ENCODE measurements at places on chromosomes 3 and 15. TPM values are rescaled to one million over a fixed set of nuclear protein-coding genes. Genes with fewer than 3 reads are reported as not detected.

DNA sequence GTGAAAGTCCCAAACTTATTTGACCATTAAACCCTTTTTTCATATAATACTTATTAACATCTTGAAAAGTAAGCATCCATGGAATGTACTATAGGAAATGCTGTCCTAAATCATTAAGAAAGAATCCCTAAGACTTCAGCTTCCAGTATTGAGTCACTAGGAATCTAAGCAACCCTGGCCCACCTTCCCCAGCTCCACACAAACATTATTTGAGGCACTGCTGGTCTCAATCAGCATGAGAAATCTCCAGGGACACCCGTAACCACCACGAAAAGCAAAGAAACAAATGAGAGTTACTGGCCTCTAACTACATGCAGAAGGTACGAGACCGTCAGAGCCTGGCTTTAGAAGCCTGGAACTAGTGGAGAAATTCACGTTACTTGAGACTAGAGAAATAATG lies 68.2 kb downstream of the POLQ start:
- no peak for DNase-seq

DNA sequence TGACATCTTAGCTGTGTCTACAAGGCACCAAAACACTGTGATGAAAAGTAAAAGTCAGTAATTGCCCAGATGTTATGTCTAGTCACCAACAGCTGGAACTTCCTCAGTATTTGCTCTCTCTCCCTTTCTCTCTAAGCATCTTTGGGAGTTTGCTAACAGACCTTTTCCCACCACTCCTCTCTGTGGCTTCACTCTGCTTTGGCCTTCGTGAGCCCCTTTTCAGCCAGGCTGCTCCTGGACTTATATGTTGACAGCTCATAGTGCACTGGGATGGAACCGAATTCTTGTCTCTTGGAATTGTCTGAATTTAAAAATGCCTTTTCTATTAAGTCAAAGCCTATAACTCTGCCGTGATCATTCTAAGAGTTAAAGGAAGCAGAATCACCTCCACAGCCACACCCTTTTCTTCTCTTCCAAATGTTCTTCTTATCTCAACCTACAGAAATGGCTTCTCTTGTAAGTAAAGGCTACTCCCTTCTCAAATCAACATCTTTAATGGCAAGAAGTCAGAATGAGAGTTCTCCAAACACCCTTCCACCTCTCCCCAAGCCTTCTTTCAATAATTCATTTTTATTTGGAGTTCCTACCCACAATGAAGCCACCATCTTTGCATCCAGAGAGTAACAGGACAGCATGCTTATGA lies 17.2 kb upstream of the FOXP1 start:
- DNase-seq: no peak

- no peak for DNase-seq
Observed at GRCh38 chr3:37984596-37984995, 6.0 kb upstream of the VILL start.

- DNase-seq: no peak
Observed at GRCh38 chr15:92452143-92452542, 58.5 kb downstream of the ST8SIA2 start.

- DNase-seq: no peak
Observed at GRCh38 chr3:64289622-64290021, 64.4 kb upstream of the PRICKLE2 start.

DNA sequence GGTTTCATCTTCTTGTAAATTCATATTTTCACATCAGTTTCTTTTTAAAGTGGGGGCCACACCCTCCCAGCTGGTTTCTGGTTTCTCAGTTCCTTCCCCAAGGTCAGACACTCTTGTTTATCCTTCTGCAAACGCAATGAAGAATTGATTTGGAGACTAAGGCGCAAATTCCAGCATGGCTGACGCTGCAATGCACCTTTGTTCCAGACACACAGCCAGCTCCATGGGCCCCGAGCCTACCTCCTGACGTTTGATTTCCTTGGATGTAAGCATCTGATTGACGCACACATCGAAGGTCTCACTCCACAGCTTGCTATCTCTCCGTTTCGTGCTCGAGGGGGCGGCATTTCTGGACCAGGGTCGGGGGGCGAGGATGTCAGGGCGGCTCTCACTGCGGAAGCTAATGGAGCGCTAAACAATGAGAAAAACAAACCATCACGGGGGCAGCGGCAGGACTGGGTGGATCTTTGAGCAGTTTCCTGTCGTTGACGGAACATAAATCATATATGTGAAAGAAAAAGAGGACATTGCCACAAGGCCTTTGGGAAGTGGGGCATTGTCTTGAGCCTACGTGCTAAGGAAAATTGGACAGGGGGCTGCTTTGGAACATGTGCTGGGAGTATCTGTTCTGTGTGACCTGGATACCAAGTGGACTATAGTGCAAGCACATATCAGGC lies 46.9 kb downstream of the ARHGEF3 start:
- DNase-seq: no peak

The ANKRD63 gene
- total RNA-seq: not detected

The LYSMD2 gene
- 16.8 TPM for total RNA-seq

The XIRP1 gene
- total RNA-seq: not detected

The CCR1 gene
- 27.7 TPM for total RNA-seq

The CKMT1A gene
- not detected for total RNA-seq

The TUSC7 gene
- not detected for total RNA-seq

The CFAP44 gene
- total RNA-seq: 7.3 TPM

The CPN2 gene
- total RNA-seq: not detected

All from thoracic aorta (tissue), 2 donors.